ENCODE measurements at places on chromosomes 12 and 14. TPM values are rescaled to one million over a fixed set of nuclear protein-coding genes. Genes with fewer than 3 reads are reported as not detected.

Gene INHBC
- 0.15 TPM for polyA plus RNA-seq

Gene LDHB
- 1,491 TPM for polyA plus RNA-seq

- DNase-seq = no peak
Observed at GRCh38 chr14:21215130-21215878, 53.9 kb downstream of the HNRNPC start.

DNA sequence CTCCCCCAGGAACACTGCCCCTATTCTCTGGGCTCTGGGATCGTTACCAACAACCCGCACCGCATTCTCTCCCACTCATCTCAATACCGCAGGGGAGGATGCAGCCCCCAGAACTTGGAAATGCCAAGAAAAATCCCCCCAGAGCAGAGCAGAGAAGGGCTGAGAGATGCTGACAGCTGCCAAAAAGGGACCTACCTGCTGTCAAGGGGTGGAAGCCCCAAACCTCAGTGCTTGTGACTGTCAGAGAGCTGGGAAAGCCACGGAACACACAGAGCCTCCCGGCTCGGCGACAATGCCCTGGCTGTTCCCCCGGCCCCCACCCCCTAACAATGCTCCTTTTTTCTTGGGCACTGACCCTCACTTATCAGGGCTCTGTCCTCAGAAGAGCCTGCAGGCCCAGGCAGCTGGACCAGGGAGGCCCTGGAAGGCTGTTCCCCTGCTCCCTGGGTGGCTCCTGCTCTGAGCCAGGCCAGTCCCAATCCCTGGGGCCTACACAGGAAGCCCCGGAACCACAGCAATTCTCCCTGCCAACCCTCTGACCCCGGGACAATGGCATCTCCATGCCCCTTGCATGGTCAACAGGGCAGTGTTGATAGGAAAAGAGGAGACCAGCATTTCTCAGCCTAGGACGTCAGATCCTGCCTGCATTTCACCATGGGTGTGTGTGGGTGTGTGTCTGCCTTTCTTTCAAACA lies 78.9 kb downstream of the ITPK1 start:
- DNase-seq = no peak

GRCh38 chr12:114678028-114678427 lies 5.9 kb downstream of the TBX3 start:
- DNase-seq = no peak

DNA sequence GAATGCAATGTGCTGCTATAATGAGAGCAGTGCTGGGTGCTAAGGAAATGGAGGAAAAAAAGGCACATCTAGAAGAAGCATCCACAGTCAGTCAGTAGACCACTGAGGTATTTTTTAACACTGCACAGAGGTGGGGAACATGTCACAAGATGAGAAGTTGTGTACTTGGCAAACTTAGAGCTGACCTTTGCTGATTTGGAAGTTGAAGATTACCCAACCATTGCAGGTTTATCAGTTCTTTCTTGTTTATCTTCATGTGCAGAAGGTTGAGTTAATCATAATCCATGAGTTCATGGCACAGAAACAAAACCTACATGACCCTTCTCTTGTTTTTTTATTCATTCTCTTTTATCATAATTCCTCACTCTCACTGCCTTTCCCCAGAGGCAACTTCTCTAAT lies 3.2 kb upstream of the PAH start:
- no peak for DNase-seq

DNA sequence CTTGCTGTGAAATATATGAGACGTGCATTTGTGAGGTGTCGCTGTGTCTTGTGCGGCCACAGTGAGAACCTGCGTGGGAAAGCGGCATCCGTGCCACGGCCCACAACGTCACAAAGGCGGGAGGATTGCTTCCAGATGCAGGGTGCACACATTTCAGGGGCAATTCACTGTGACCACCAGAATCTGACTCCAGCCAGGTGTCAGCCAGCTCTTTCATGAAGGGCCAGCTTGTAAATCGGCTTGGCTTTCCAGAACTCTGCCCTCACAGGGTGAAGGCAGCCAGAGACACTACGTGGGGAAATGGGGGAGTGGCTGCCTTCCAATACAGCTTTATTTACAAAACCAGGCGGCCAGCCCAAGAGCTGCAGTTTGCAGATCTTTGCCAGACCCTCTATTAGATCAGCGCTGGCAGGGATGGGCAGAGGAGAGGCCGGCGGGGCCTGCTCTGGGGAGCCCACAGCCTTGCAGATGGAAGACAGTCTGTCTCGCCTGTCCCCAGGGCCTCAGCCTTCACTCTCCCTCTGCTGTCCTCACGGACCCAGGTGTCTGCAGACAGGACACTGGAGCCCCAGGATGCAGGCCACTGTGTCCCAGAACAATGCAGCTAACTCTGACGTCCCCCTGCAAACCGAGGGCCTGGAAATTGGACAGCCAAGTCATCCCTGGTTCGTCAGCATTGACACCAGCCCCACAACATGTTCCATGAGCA lies 53.5 kb downstream of the ADGRD1 start:
- DNase-seq = no peak

Gene NINJ2
- polyA plus RNA-seq = 1.4 TPM

DNA sequence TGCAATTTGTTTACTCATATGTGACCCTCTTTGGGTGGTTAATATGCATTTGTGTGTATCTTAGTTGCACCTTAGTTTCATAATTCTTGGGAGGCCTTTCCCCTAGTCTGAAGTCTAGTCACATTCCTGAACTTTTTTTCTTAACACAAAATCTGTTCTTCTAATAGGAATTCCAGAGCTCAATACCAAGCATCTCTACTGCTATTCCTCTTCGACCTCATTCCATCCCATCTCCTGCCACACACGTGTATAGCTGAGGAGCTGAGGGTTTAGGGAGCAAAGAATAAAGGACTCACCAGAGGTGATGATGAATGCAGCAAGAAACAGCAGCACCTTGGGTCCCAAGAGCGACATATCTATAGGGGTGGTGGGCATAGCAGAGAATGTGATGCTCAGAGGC lies 875 bp downstream of the MFAP5 start:
- no peak for DNase-seq

Gene LPCAT3
- 67.4 TPM for polyA plus RNA-seq

DNA sequence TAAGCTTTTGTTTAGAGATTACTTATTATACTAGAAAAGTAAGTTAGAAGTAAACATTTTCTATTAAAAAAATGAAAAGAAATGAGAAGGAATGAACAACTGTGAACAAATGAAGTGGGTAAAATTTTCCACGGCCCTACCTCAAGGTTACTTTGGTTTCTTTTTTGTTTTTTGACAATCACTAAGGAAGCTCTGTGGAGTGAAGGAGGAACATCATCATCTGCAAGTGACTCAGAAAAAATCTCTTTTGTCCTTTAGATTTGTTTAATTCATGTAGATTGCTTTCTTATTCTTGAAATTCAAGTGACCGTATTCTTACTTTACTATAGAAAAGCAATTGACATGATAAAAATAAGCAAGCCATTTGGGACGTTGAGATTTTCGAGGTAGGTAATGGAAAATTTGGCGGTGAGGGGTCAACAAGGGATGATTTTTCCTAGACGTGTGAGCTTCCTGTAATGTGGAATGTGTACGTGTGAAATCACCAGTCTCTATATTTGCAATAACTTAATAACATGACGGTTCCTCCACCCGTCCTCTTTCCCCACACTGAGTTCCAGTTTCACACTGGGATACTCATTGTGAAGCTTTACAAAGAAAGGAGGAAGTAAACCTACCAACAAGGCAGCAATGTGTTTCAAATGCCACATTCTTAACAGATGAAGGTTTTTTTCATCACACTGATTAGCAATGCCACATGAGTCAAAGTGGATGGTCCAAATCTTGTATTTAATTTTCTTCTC lies 62.3 kb upstream of the EGLN3 start:
- no peak for DNase-seq

DNA sequence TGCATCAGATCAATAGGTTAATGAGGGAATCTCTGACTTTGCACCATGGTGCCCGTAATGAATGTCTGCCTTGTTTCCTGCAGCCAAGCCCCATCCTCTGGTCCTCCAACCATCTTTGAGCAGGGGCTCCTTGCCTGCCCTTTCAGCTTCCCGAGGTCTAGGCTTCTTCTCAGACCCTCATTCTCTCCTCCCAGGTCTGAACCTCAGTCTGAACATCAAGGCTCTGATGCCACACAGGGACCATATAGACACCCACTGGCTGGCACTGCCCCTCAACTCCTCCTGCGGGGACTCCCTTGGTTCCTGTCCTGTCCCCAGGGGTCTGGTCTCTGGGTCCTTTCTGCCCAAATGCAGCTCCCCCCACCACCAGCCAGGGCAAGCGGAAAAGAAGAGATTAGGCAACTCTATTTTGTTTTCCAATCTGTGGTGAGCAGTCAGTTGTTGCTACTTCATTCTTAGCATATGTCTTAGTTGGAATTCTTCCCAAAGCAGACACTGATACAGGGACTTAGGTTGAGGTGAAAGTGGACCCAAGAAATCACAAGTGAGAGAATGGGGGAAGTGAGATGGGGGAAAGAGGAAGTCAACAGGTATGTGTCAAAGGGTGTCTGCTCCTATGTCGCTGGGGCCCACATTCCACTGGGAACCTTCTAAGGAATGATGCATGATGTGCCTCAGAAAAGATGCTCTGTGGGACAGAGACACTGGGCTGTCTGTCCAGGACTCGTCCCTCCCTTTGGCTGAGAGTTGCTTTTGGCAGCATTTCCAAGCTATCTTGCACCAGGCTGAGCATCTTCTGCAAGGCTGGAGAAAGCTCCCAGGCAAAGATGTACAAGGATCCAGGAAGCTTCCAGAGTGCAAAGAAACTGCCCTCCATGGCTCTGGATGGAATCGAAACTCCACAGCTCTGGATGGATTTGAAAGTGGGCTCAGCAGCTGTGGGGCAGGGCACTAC lies 1096.5 kb upstream of the TMEM132C start:
- no peak for DNase-seq

Gene ESR2
- 0.51 TPM for polyA plus RNA-seq

- no peak for DNase-seq
Observed at GRCh38 chr14:68794130-68794850, 1.4 kb upstream of the ZFP36L1 start.

- DNase-seq = no peak
Observed at GRCh38 chr14:69387311-69387710, 10.8 kb downstream of the ERH start.

DNA sequence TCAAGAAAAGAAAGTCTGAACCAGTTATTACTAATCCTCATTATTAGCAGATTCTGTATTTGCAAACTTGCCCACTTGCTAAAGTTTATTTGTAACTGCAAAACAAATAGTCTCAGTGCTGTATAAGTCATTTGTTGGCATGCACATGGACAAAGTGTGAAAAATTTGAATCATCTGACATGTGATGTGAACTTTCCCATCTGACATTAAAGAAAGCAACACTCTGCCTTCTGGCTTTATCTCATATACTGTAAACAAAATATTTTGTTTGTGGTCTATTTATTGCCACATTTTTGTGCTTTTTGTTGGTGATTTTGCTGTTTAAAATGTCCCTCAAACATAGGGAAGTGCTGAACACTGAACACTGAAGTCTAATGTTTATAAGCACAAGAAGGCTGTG lies 513.8 kb downstream of the RPL10L start:
- no peak for DNase-seq

- DNase-seq = no peak
Observed at GRCh38 chr14:77077040-77077439, 21.0 kb upstream of the CIPC start.

GRCh38 chr12:6533923-6534694 lies at the start of gene GAPDH:
TSS of gene GAPDH (plus strand) at chr12:6534517. CDS start at chr12:6534833, 316 bp downstream.
- DNase-seq = peak; percentile 88

DNA sequence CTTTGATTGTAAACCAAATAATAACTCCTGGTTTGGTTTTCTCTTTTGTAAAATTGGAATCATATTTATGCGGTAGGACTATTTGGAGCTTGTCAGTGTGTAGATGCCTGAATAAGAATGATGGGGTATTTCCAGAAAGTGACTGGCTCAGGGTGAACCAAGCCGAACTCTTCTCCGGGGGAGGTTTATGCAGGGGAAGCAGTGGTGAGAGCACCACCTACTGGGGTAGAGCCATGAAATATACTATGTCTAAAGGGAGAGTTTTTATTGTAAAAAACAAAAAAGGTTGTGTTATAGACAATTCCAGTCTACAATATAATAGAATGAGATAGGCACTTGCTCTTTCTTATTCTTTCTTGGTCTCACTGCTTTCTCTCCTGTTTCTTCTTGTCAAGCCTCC lies 222.9 kb upstream of the SLC16A7 start:
- no peak for DNase-seq

DNA sequence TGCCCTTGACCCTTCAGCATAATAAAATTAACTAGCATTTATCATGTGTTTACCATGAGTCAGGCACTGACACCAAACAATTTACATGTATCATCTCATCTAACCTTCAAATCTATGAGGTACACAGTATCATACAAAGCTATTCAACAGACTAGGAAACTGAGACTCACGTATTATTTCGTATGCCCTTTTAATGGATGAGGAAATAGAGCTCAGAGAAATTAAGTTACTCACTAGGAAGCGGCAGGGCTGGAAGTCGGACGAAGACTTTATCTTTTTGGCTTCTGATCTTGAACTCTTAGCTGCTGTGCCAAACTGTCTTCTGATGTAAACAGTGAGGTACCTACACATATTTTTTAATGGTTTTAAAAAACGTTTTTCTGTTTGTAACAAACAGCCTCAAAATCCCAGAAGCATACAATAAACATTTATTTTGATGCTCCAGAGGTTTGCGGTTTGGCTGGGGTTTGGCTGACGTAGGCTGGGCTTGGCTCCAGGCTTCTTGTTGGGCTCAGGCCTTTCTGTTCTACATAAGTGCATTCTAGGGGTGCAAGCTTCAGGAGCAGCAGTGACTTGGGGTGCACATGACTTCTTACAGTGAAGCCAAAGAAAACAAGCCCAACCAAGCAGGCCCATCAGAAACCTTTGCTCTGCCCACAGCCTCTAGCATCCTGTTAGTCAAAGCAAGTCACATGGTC lies 184.7 kb downstream of the TBX5 start:
- no peak for DNase-seq

Gene OAS1
- 13.8 TPM for polyA plus RNA-seq

GRCh38 chr12:125089626-125090025 lies 24.4 kb downstream of the AACS start:
- DNase-seq = no peak

Gene BCL11B
- polyA plus RNA-seq = 2.4 TPM

Gene HCAR3
- polyA plus RNA-seq = 0.67 TPM

GRCh38 chr14:64508215-64508776 lies 3.7 kb downstream of the ZBTB1 start:
- DNase-seq = no peak

Gene LALBA
- not detected for polyA plus RNA-seq

DNA sequence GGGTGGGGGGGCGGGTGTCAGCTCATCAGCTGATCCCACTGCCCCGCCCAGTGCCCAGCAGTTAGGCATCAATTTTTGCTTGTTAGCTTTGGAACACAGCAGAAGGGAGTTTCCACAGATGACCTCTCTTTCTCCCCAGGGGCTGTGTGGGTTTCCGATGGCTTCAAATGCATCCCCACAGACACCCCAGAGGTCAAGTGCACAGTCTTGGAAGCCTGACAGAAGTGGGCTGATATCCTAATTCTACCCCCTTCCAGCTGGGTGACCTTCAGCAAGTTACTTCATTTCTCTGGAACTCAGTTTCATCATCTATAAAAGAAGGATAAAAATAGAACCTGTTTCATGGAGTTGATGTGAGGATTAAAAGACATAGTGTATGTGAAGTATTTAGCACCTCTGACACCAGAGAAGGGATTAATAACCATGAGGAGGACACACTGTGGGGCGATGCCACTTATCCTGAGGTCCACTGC lies 22.0 kb downstream of the TTC9 start:
- DNase-seq = no peak
